ENCODE measurements at places on chromosomes 1 and 21.

GRCh38 chr1:39106801-39107327 lies 80.7 kb downstream of the NDUFS5 start:
- no peak for DNase-seq

DNA sequence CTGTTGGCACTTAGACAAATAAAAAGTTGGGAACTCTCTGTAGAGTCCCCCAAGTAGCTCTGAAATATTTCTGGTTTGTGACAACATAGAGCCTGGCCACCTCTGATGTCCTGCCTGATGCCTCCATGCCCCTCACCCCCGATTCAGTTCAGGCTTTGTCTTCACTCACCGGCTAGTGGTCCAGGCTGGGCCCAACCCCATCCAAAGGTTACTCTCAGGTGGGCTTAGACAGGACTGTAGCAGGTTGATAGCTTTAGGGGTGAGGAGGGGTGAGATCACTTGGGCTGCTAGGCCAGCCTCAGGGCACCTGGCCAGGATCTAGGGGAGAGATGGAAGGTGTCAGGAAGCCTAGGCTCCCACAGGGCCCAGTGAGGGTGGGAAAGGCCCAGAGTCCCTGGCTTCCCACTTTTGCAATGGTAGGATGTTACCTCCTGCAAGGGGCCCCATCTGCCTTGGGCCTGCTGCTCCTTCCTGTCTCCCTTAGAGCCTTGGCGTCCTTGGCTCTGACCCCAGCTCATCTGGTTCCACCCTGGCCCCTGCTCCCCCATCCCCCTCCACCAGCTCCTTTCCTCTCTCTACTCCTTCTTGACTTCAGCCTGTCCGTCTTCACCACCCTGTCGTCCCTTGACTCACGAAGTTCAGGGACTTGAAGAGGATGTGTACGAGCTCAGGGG lies 6.7 kb downstream of the EPS8L3 start:
- no peak for DNase-seq

DNA sequence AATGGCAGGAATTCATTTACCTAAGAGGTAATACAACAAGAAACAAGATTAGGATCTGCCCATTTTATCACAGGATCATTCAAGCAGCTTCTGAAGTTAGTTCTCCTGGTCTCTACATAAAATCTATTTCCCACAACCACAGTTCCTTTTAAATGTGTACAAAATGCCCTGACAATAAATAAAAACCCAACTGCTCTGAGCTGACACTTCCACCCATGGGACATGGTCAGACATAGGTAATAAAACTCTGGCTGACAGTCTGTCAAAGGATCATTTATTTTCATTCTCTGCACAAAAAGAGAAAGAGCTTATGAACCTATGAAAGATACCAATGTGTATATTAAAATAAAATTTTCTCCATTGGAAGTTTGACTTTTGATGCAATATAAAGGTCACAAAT lies 145.4 kb upstream of the PALMD start:
- no peak for DNase-seq

DNA sequence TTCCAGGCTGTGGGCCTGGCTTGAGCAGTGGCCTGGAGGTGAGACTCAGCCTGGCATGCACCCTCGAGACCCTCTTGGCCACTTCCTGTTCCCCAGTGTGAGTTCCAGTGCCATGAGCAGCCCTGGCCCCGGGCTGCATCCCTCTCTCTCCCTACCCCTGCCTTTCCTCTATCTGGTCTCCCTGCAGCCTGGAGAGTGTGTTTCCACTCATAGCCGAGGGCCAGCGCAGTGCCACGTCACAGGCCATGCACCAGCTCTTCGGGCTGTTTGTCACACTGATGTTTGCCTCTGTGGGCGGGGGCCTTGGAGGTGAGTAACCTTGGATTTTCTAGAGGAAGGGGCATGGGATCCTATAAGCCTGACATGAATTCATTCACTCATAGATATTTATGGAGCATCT lies 13.6 kb downstream of the RHBG start:
- DNase-seq, result no peak

- peak; percentile 87 for DNase-seq
Observed at GRCh38 chr1:228964178-228965089, 229.2 kb downstream of the RHOU start.

GRCh38 chr1:96009831-96010434 lies 711.7 kb upstream of the PTBP2 start:
- no peak for DNase-seq

Data from SJSA1 (cell line).